ENCODE measurements at places on chromosomes 13 and 19. TPM values are rescaled to one million over a fixed set of nuclear protein-coding genes. Genes with fewer than 3 reads are reported as not detected.

GRCh38 chr19:28430214-28430613, 782.7 kb downstream of the UQCRFS1 start:
- no peaks in the 10 kb centered on the region for H3K36me3 ChIP-seq
- DNase-seq: no peak
- H3K27ac ChIP-seq: no peak overlapping the region
- no peaks in the 10 kb centered on the region for H3K27me3 ChIP-seq

- no peak overlapping the region for H3K4me3 ChIP-seq
- no peaks in the 10 kb centered on the region for H3K36me3 ChIP-seq
- DNase-seq: no peak
- H3K4me1 ChIP-seq: no peaks in the 10 kb centered on the region
These were observed 19.5 kb upstream of the IFT88 start for GRCh38 chr13:20547479-20547908.

- H3K36me3 ChIP-seq: no peaks in the 10 kb centered on the region
- H3K4me1 ChIP-seq: no peaks in the 10 kb centered on the region
- no peak for DNase-seq
- H3K27me3 ChIP-seq: no peaks in the 10 kb centered on the region
- no peak within 1 kb of the TSS for H3K4me3 ChIP-seq
These were observed at the start of gene KCTD4 for GRCh38 chr13:45200701-45201232. KCTD4 (minus strand) TSS chr13:45201045; CDS start chr13:45194567, 6,478 bp downstream.

GRCh38 chr13:27489456-27489855, 39.1 kb upstream of the MTIF3 start:
- H3K4me3 ChIP-seq: no peak overlapping the region
- no peaks in the 10 kb centered on the region for H3K4me1 ChIP-seq
- no peak overlapping the region for H3K27ac ChIP-seq

GRCh38 chr13:27449081-27449603, 1.2 kb downstream of the MTIF3 start:
- no peaks in the 10 kb centered on the region for H3K36me3 ChIP-seq
- no peak for DNase-seq
- H3K4me3 ChIP-seq: peak overlapping the region; percentile 97
- H3K27me3 ChIP-seq: no peaks in the 10 kb centered on the region
- H3K4me1 ChIP-seq: no peaks in the 10 kb centered on the region

- H3K36me3 ChIP-seq: no peaks in the 10 kb centered on the region
- peak; percentile 42 for DNase-seq
- no peak overlapping the region for H3K27ac ChIP-seq
- no peaks in the 10 kb centered on the region for H3K4me1 ChIP-seq
These were observed 150.1 kb upstream of the TSC22D1 start for GRCh38 chr13:44726214-44726613.

DNA sequence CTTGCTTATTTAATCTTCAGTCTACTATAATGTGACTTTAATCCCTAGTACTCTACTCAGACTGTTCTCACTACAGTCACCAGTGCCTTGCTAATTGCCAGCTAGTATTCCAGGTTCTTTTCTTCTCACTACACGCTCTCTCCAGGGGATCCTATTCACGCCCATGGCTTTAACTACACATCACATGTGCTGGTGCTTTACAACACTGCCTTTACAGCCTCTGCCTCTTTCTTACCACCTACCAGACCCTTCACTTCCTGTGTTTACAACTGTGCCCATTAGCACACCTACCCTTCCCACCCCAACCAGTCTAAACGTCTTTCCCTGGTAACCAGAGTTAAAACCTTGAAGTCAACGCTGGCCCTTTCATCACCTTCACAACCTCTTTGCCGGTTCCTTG, 249.5 kb downstream of the DNAJC15 start:
- no peak overlapping the region for H3K4me3 ChIP-seq
- no peaks in the 10 kb centered on the region for H3K27me3 ChIP-seq
- no peak overlapping the region for H3K27ac ChIP-seq
- H3K36me3 ChIP-seq: no peaks in the 10 kb centered on the region

The SOX1 gene
- not detected for total RNA-seq

The LENG9 gene
- 13.8 TPM for total RNA-seq

The ZNF837 gene
- 3.2 TPM for total RNA-seq

Measured in lung (tissue), 17 donors.